Anterior cingulate cortex (tissue), 58 donors: ENCODE measurements at places on chromosomes 11 and 22.

DNA sequence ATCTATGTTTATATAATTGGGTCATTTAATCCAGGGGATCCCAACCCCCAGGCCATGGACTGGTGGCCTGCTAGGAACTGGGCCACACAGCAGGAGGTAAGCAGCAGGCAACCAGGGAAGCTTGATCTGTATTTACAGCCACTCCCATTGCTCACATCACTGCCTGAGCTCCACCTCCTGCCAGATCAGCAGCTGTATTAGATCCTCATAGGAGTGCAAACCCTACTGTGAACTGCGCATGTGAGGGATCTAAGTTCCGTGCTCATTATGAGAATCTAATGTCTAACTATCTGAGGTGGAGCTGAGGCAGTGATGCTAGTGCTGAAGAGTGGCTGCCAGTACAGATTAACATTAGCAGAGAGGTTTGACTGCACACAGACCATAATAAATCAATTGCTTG is 32.8 kb downstream of the MS4A2 start:
- no peak for DNase-seq

GRCh38 chr11:47212938-47213337 is 1.8 kb upstream of the DDB2 start:
- DNase-seq: no peak

DNA sequence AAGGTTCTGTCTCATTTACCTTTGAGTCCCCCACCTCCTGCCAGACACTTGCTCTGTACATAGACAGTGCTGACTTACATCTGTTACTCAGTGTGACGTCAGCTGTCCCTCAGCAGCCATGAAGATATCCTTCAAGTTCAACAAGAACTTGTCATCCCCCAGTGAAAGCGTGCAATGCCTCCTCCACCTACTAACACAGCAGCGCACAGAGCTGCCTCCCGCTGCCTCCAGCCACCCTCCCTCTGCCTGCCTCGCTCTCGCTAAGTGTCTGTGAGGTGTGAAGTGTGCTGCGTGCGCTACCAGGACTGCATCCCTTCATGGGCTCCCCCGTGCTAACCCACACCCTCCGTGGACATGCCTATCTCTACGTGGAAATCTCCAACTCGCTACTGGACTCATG is 621.4 kb downstream of the BRD1 start:
- DNase-seq: no peak

DNA sequence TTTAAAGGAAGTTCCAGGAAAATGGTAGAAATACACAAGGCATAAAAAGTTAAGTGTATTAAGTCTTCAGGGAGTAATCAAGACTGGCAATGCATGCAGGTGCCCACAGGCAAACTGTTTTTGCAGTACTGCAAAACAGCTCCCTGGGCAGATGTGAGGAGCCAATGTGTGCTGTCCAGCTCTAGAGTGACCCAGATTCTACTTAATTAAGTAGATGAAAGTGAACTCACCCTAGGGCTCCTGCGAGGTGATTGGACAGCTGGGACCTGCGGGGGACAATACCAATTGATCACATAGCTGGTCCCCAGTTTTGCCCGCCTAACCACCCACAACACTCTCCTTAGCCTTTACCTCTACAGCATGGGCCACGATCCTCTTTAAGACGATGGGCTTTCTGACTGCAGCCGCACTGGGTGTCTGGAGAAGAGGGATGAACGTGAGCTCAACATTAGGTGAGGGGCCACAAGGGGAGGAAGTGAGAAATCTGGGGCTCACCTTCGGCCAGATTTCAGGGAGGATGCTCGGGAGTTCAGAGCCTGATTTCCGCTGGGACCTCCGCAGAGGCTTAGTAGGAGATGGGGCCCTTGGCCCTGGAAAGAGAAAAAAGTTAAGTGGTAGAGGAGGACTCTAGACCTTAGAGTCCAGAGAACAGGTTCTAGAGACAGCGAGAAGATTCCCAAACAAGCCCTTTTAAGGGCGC is 556 bp downstream of the CDCA5 start:
- no peak for DNase-seq

- DNase-seq: no peak
These were observed 1443.3 kb downstream of the TBC1D22A start for GRCh38 chr22:48205790-48206189.

DNA sequence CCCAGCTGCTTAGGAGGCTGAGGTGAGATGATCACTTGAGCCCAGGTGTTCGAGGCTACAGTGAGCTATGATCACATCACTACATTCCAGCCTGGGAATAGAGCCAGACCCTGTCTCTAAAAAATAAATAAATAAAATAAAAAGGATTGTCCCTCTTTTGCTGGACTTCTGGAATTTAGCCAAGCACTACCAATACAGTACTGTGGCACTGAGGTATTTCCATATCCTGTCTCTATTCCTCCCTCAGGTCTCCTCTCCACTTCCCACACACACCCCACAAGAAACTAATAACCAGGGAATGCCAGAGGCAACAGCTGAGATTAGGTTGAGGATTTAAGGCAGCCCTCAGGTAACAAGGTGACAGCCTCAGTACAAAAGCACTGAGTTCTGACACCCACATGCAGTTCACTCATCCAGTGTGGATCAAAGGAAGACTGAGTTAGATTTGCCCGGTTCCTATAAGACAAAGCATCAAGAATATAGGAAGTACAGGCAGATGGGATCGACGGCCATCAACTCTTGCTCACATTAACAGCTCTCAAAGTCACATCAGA is 4.5 kb upstream of the PPP2R1B start:
- DNase-seq: no peak
